ENCODE measurements at places on chromosomes 16 and 17.

DNA sequence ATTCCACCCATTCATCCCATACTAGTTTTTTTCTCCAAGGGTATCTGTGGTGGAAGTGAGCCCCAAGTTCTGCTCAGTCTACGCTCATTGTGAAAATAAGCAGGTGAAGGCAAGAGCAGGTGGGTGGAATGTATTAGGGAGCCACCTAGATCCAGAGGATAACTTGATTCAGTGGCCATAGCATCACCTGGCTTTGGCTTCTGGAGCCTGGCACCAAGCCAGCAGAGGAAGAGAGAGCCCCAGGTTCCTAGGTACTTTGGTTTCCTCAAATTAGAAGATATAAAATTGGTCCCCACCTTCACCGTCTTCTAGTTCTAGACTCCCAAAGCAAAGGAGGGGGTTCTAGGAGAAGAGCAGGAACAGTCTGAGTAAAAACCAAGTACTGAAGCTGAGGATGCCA lies 4.1 kb downstream of the FXR2 start:
- DNase-seq = no peak

DNA sequence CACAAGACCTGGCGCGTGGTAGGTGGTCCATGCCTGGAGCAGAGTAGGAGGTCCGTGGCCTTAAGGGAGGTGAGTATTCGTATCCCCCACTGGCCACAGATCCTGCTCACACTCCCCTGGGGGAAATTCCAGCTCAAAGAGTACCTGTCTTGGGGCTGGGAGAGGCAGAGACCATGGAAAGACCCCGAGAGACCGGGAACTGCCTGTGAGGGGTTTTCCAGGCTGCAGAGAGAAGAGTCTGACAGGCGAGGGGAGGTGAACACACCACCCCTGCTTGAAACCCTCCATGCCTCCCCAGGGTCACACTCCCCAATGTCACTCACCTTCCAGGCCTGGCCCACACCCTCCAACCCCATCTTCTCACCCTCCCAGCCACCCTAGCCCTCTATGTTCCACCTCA lies 12.6 kb upstream of the SNN start:
- no peak for DNase-seq

DNA sequence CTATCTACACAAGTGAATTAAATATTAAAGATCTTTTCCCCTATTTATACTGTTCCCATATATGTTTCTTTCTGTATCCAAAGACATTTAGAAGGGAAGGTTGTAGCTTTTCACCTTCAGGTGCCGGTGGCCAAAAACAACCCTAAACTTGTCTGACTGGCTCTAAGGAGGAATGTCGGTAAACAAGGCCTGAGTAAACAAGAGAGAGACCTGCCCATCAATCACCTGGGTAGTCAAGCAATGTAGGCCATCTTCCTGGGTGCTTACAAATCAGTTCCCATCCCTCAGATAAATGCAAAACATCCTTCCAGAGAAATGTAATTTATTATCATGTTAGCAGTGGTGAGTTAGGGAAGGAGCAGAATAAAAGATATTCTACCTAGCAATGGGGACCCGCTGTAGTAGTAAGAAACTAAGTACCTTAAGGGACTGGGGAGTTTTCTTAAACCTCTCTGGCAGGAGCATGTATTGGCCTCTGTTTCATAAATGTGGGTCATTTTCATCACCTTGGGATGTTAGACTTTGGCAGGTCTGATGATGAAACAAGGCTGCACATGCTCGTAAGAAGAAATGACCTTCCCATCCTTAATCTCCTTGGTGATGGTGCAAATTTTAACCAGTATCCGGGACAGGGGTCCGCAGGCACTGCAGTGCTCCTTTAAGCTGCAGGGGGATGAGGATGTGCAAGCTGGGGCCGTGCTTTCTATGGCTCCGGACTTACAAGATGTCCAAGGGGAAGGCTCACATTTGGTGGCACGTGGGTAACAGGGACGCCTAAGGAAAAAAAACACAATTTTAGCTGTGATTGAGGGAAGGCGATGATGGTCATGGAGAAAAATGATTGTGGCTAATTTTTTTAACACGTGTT lies 8.4 kb downstream of the KRT39 start:
- no peak for DNase-seq

DNA sequence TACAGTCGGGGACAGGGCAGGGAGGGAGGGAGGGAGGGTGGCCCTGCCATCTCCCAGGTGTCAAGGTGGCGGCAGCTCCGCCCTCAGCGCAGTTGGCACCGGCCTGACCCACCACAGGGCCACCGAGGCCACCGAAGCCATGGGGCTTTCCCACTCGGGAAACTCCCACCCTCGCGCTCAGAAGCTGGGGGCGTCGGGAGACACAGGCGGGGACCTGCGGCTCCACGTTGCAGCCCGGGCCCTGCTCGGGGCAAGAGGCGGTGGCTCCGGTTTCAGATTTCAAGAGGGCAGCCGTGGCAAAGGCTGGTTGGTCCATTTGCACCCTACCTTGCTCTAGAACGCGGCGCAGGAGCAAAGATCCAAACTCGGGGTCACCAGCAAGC lies 544 bp downstream of the CYB561 start:
- peak; percentile 86 for DNase-seq

DNA sequence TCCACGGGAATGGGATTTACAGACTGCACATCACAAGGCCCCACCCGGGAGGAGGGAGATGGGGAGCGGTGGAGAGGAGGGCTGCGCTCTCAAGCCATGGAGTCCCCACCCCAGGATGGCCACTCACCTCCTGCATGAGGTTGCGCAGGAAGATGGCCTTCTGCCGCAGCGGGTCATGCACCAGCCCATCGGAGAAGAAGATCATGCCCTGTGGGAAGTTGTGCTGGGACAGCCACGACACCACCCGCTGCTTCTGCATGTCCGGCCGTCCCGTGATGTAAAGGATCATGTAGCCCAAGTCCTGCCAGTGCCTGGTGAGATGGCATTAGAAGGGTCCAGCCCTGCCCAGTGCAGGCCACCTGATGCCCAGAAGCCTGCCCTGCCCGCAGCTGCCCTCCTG lies 17.0 kb downstream of the PIMREG start:
- no peak for DNase-seq

GRCh38 chr17:78329263-78330059 lies 30.4 kb downstream of the SOCS3 start:
- no peak for DNase-seq

GRCh38 chr17:34712481-34713195 lies 133.3 kb downstream of the TMEM132E start:
- DNase-seq = no peak

- DNase-seq = peak; percentile 28
Measured at GRCh38 chr16:28292731-28293600, 641 bp downstream of the SBK1 start.

GRCh38 chr17:35175638-35176415 lies 18.4 kb downstream of the SLC35G3 start:
- no peak for DNase-seq

DNA sequence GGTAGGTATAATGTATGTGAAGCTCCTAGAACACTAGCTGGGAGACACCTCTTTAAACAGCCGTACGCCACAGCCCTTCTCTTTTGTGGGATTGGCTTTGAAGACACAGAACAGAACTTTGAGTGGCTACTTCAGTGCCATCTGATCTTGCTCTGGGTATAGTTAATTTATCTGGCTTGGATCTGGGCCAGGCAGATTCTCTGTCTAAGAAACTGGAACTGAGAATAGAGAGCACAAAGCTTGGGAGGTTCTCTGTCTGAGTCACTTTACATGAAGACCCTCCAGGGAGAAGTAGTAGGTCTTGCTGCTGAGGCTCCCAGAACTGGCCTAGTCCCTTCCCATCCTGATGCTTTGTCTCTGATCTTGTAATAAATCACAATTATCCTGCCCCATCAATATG lies 721.0 kb upstream of the KIF2B start:
- DNase-seq = no peak

DNA sequence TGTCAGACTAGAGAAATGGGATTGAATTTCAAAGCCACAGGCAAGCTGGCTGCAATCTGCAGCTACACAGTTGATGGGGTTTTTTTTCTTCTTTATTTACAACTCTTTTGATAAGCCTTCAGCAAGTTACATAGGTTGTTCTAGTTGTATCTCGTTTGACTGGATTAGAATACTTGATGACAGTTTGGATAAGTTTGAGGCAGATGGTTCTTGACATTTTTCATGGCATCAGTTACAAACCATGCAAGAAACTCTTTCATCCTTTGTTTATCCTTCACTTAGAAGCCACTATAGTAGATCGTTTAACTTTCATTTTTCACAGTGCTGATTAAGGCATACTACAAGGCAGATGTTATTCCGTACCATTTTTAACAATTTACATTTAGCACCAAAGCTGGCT lies 238.9 kb downstream of the TOX3 start:
- no peak for DNase-seq

DNA sequence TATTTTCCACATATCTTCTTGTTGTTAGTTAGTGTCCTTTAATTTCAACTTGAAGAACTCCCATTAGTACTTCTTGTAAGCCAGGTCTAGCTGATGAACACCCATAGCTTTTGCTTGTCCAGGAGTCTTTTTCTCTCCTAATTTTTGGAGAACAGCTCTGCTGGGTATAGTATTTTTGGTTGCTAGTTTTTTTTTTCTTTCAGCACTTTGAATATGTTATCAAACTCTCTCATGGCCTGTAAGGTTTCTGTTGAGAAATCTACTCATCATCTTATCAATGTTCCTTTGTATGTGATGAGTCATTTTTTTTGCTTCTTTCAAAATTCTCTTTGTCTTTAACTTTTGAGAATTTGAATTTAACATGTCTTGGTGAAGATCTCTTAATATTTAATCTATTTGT lies 31.8 kb upstream of the NKD1 start:
- DNase-seq = no peak

GRCh38 chr17:34171245-34171818 lies 83.8 kb upstream of the CCL2 start:
- DNase-seq = peak; percentile 49

- DNase-seq = no peak
Measured at GRCh38 chr16:27566417-27566816, 16.5 kb downstream of the KATNIP start.

DNA sequence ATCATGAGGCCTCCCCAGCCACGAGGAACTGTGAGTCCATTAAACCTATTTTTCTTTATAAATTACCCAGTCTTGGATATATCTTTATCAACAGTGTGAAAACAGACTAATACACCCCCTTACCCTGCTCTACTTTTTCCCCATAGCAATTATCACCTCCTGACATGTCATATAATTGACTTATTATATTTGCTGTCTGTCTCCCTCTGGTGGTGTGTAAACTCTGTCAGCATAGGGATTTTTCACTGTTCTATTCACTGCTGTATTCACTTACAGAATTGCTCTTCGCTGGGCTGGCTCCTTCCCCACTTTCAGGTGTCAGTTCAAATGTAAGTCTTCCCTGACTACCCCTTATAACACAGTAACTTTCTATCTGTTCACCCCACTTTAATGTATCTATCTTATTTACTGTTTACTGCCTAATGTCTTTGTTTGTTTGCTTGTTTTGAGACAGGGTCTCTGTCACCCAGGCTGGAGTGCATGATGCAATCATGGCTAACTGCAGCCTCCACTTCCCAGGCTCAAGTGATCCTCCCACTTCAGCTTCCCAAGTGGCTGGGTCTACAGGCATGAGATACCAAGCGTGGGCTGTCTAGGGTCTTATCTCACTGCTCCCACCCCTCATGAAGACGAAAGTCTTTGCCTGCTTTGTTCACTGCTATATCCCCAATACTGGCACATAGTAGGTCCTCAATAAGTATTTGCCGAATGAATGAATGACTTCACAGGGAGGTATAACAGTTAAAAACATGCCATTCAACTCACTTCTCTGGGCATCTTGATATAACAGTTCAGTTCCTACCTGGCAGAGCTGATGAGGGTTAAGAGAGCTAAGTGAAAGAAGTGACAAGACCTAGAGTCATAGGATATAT lies 52.4 kb upstream of the CDH3 start:
- peak; percentile 52 for DNase-seq

- DNase-seq = no peak
Measured at GRCh38 chr16:12184419-12184917, 207.9 kb downstream of the SNX29 start.

GRCh38 chr17:3817851-3818605 lies 17.0 kb upstream of the ITGAE start:
- no peak for DNase-seq

DNA sequence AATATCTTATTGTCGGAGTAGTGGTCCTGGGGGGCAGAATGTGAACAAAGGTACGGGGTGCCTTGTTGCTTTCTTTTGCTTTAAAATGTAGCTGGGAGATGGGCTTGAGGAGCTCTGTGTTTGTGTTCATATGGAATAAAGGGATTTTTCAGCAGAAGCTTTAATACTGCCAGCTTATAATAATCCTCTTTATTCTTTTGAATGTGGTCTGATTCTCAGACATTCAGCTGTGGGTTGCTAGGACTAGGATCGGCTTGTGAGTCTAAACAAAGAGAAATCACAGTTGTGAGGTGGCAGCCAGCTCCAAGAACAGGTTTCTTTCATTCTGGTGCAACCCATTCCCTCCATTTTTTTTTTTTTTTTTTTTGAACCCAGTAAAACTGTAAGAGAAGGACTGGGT lies 7.2 kb downstream of the MRPL58 start:
- DNase-seq = no peak

DNA sequence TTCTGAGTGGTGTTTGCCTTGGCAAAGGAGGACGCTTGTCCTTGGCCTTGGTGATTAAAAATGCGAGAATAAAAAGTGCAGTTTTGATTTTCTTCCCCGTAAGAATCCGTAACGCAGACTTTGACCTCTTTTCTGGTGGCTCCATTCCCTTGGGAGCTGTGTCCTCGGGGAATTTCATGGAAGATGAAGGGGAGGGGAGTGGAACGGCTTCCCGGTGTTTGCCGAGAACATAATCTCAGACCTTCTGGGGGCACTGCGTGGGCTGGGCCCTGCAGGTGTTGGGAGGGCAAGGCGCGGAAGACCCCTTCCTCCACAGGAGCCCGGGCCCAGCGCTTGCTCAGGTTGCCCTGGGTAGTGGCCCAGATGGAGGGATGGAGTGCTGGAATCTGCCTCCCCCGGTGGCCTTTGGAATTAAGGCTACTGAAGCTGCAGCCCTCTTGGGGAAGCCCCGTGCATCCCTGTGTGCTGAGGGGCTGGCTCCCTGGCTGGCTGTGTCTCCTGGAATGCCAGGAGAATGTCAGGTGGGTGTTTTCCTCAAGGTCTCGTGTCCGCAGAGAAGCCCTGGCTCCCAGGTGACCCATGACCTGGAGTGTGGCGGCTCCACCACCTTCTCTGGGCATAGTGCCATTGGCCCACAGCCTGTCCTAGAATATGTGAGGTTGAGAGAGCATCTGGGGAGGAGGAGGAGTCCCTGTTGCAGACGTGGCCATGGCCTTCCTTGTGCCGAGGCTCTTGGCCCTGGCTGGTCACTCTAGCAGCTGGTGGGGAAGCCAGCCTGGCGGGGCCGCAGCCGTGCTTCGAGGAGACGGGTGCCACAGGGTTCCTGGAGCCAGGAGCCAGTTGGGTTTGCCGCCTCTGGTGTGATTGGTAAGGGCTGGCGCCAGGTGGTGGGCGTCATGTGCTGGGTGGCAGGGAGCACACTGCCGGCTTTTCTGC lies 3.1 kb downstream of the BAIAP2 start:
- no peak for DNase-seq

DNA sequence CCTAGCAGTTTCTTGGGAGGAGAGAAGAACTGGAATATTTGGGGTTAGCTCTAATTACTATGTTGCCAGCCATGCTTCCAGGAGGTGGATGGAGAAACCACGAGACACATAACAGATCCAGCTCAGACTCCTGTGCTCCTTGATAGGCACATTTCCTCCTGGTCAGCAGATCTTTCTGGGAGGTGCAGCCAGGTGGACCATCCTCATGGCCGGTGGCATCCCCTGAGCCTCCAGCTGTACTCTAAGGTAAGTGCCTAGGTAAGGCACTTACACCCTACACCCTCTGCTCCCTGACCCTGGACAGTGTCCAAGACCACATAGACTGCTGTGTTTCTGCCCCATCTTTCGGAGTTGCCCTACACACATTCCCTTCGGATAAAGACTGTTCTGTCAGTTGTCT lies 27.1 kb upstream of the N4BP1 start:
- no peak for DNase-seq

Measured in CD4-positive, alpha-beta T cell treated with Interleukin-21 for 1 hour (primary cell).